ENCODE measurements at places on chromosomes 6 and 20. TPM values are rescaled to one million over a fixed set of nuclear protein-coding genes. Genes with fewer than 3 reads are reported as not detected.
A peak's percentile ranks its signal among the peaks of the same experiment; 100 is the strongest.

The IL17A gene
- not detected for total RNA-seq

The CRISP2 gene
- not detected for total RNA-seq

The MLIP gene
- not detected for total RNA-seq

The SRSF12 gene
- 2.8 TPM for total RNA-seq

The CD40 gene
- total RNA-seq, result 0.05 TPM

The OPRL1 gene
- 0.16 TPM for total RNA-seq

The CYP21A2 gene
- total RNA-seq, result not detected

- no peak overlapping the region for H3K27ac ChIP-seq
- DNase-seq, result peak; percentile 90
- H3K36me3 ChIP-seq, result peaks cover 4% of the 10 kb centered on the region
- peaks cover 2% of the 10 kb centered on the region for H3K27me3 ChIP-seq
- peaks cover 12% of the 10 kb centered on the region for H3K4me1 ChIP-seq
These were observed 14.1 kb upstream of the TCFL5 start for GRCh38 chr20:62875419-62876361.

DNA sequence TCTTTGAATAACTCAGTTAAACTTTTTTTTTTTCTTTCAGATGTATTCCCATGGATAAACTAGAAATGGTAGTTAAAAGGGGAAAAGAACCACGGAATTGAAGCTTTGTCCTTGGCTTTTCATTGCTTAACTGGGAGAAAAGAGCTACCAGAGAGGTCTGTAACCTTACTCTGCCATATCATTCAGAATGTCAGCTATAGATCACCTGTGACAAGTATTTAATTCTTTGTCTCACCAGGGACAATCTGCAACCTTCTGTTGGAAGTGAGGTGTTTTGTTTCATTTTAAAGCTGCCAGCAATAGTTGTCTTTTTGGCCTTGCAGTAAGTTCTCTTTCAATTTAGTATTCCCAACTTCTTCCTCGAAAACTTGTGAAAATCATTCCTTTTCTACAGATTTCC lies 618.4 kb downstream of the FRK start:
- DNase-seq, result no peak
- H3K27me3 ChIP-seq, result 0 out of 2 replicates have a peak, but pooled peaks cover 2% of the 10 kb centered on the region
- H3K4me1 ChIP-seq, result no peaks in the 10 kb centered on the region
- no peaks in the 10 kb centered on the region for H3K36me3 ChIP-seq

DNA sequence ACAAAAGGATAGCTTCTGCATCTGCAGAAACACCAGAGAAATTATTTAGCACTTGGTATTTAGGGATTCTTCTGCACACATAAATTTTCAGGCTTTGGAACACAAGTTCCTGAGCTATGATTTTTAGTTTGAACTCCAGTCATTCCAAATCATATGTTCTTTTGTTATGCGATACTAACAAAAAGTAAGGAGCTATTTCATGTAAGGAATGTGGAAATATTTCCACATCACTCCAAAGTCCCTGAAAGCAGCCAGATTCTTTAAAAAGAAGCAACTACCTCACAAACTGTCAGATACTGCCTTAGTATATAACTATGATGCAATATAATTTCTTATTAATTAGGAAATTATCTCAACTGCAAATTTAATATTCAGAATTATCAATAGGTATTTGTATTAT lies 106.9 kb downstream of the RNGTT start:
- no peaks in the 10 kb centered on the region for H3K36me3 ChIP-seq
- DNase-seq, result no peak
- H3K4me3 ChIP-seq, result no peak overlapping the region
- H3K27me3 ChIP-seq, result no peaks in the 10 kb centered on the region

DNA sequence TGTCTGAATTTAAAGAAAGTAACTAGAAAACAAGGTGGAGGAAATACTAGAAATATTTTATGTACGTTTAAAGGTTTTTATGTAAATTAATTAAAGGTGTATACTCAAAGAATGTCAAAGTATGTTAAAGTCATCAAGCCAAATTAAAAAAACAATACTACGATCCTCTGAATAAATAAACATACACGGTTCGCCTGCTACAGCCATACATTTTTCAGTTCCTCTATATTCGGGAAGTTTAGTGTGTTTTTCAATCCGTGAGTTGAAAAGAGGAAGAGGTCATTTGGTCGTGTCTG lies 626 bp downstream of the STX7 start:
- no peak for DNase-seq
- peak overlapping the region; percentile 94 for H3K4me3 ChIP-seq
- H3K4me1 ChIP-seq, result peaks cover 20% of the 10 kb centered on the region
- H3K36me3 ChIP-seq, result peaks cover 8% of the 10 kb centered on the region
- H3K27me3 ChIP-seq, result peaks cover 13% of the 10 kb centered on the region

DNA sequence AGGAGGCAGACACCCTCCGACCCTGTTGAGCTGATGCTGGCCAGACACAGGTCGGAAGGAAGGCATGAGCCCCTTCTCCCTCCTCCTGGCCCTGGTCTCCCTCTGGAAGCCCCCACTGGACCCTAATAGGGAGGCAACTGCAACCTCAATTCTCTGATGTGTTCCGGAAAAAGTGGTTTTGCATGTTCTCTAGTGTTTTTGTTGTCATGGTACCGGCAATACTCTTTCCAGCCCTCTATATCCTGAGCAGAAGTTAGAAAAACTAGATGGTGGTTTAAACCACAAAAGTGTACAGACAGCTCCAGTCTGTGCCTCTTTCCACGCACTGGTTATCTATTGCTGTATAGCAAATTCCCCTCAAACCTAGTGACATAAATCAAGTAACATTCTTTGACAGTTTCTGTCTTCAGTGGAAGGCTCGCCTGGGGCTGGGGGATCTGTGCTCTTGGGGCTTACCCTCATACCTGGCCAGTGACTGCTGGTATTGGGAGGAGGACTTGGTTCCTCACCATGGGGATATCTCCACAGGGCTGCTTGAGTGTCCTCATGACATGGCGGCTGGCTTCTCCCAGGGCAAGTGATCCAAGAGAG lies 37.0 kb downstream of the SYTL3 start:
- no peak for DNase-seq
- H3K4me1 ChIP-seq, result peaks cover 8% of the 10 kb centered on the region
- H3K36me3 ChIP-seq, result peaks cover 18% of the 10 kb centered on the region
- no peak overlapping the region for H3K27ac ChIP-seq

DNA sequence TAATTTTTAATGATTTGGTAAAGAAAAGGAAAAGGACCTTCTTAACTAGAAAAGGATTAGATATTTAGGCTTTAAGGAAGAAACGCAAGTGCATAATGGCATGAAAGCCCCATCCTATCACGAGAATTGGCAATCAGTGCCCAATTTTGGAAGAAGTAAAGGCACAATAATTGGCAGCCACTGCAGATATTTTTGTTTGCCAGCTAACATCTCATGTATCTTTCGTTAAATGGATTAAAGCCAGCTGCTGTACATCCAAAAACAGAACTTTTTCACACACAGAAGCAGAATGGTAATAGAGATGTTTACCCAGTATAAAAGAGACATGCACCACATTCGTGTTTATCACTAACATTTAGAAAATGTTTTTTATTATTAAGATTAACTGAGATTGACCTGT lies 180.3 kb downstream of the C6orf118 start:
- H3K27me3 ChIP-seq, result no peaks in the 10 kb centered on the region
- H3K4me3 ChIP-seq, result no peak overlapping the region
- no peak for DNase-seq
- no peak overlapping the region for H3K27ac ChIP-seq
- H3K4me1 ChIP-seq, result no peaks in the 10 kb centered on the region
- H3K36me3 ChIP-seq, result no peaks in the 10 kb centered on the region

DNA sequence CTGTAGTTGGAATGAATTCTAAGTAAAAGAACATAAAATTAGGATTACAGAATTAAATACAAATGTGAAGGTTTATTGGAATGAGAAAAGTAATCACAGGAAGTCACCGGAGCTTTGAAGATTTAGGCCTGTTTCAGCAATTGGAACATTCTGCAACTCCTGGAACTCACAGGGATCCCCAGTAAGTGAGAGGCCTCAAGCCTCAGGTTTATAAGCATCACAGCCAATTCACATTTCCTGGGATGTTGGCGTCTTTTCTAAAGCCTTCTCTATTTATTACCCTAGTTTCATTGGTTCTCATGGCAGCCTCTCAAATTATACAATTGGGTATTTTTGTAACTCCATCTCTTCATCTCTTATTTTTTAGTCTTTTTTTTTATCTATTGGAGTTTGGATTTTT lies 90.4 kb upstream of the HIVEP1 start:
- H3K27ac ChIP-seq, result peak overlapping the region; percentile 64
- H3K27me3 ChIP-seq, result no peaks in the 10 kb centered on the region
- H3K36me3 ChIP-seq, result no peaks in the 10 kb centered on the region
- DNase-seq, result no peak

GRCh38 chr20:63441136-63442099 lies 31.0 kb downstream of the KCNQ2 start:
- no peak for DNase-seq
- H3K27ac ChIP-seq, result no peak overlapping the region
- no peaks in the 10 kb centered on the region for H3K36me3 ChIP-seq
- peaks cover 17% of the 10 kb centered on the region for H3K27me3 ChIP-seq
- H3K4me1 ChIP-seq, result no peaks in the 10 kb centered on the region
- no peak overlapping the region for H3K4me3 ChIP-seq

DNA sequence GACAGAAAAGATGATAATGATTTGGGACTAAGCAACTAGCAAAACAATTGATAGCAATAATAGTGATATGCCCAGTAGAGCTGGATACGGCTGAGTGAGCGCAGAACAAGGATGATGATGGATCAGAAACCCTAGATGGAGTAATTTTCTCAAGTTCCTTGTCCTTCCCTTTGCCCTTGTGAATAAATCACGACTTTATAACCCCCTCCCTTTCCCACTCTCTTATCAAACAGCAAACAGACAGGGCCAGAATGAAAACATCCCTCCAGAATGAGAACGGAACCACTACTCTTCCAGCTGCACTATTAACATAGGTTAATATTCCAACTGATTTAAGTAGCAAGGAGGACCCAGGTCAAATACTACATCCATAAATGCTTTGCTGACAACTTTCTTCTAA lies 1.3 kb upstream of the MTFR2 start:
- no peak overlapping the region for H3K27ac ChIP-seq
- H3K27me3 ChIP-seq, result no peaks in the 10 kb centered on the region
- no peak for DNase-seq
- H3K36me3 ChIP-seq, result no peaks in the 10 kb centered on the region
- no peak overlapping the region for H3K4me3 ChIP-seq
- H3K4me1 ChIP-seq, result peaks cover 11% of the 10 kb centered on the region

DNA sequence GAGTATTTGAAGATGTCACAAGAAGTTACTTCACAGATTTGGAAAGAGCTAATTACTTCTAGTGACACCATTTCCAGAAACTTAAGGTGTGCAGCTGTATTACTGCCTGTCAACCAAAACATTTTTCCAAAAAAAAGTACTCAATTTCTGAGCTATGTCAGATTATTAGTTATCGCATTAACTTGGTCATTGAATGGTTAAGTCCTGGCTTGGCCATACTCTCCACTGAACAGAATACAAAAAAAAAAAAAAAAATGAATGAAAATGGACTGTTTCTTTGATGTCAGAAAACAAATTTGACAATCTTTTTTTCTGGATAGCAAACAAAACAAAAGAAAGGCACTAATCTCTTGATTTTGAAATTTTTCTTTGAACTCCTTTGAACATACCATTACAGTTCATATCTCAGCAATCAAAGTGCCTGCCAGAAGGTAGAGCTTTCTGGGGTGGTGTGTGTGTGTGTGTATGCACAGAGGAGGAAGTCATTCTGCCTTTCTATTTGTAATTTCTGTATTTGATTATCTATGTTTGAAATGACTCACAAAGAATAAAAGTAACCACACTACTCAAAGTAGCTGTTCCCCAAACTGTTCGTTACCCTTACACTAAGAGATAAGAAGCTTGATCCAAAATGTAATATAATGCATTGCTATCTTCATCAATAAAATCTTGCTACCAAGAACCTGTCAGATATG lies 210.8 kb upstream of the FUT9 start:
- H3K4me3 ChIP-seq, result no peak overlapping the region
- DNase-seq, result no peak
- no peaks in the 10 kb centered on the region for H3K27me3 ChIP-seq
- H3K27ac ChIP-seq, result no peak overlapping the region

GRCh38 chr20:58135441-58136148 lies 92.9 kb downstream of the ANKRD60 start:
- H3K4me3 ChIP-seq, result no peak overlapping the region
- no peaks in the 10 kb centered on the region for H3K27me3 ChIP-seq
- H3K4me1 ChIP-seq, result peaks cover 52% of the 10 kb centered on the region
- no peak overlapping the region for H3K27ac ChIP-seq
- DNase-seq, result peak; percentile 54

- H3K27ac ChIP-seq, result no peak overlapping the region
- no peaks in the 10 kb centered on the region for H3K27me3 ChIP-seq
- no peaks in the 10 kb centered on the region for H3K36me3 ChIP-seq
- H3K4me1 ChIP-seq, result no peaks in the 10 kb centered on the region
- DNase-seq, result no peak
These were observed 23.5 kb downstream of the FITM2 start for GRCh38 chr20:44287272-44288097.

- H3K27me3 ChIP-seq, result peaks cover 35% of the 10 kb centered on the region
- no peaks in the 10 kb centered on the region for H3K36me3 ChIP-seq
- H3K4me1 ChIP-seq, result no peaks in the 10 kb centered on the region
These were observed 29.9 kb downstream of the COL20A1 start for GRCh38 chr20:63322933-63323273.

- no peaks in the 10 kb centered on the region for H3K4me1 ChIP-seq
- DNase-seq, result no peak
- no peak overlapping the region for H3K4me3 ChIP-seq
- H3K27me3 ChIP-seq, result 0 out of 2 replicates have a peak, but pooled peaks cover 2% of the 10 kb centered on the region
These were observed 379.5 kb upstream of the POU3F2 start for GRCh38 chr6:98454809-98455322.

DNA sequence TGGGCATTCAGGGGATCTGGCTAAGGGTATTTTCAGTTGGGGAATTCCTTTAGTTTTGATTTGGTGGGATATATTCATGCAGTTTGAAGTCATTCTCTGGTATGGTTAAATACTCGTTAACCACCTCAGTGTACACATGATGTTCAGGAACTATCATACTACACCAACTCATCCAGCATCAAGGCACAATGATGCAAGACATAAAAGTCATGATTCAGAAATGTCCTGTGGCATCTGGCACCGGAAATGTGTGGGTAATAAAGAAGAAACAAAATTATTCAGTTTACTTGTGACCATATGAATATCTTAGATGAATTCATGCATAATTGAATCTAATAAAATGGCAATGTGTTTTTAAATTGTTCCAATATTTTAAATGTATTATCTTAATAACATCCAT lies 129.0 kb upstream of the BMP5 start:
- H3K27ac ChIP-seq, result no peak overlapping the region
- no peaks in the 10 kb centered on the region for H3K27me3 ChIP-seq
- DNase-seq, result no peak
- no peaks in the 10 kb centered on the region for H3K36me3 ChIP-seq
- H3K4me1 ChIP-seq, result no peaks in the 10 kb centered on the region

All from SJSA1 (cell line).